Fibroblast of skin of right quadriceps (primary cell): ENCODE measurements at places on chromosomes 12 and 14.

GRCh38 chr12:120961604-120962531, 16.5 kb upstream of the HNF1A start:
- DNase-seq: no peak

- DNase-seq: no peak
Observed at GRCh38 chr12:123135688-123136087, 15.2 kb downstream of the PITPNM2 start.

DNA sequence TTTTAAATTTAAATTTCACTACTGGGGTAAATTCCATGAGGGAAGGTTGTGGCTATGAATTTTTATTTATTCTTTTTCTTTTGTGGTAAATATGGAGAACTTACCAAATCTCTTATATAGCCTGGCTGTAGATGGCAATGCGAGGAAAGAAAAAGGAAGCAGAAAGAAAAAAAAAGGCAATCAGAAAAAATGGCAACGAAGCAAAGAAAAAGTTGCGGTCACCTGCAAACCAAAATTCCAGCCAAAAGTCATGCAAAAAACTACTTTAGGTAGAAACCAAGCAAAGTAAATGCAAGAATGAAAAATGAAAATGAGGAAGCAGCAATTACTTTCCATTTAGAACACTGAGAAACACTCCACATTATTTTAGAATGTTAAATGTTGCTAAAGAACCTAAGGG, 69.5 kb upstream of the GNPNAT1 start:
- DNase-seq: no peak

- no peak for DNase-seq
Observed at GRCh38 chr14:97177635-97178034, 380.5 kb downstream of the VRK1 start.

DNA sequence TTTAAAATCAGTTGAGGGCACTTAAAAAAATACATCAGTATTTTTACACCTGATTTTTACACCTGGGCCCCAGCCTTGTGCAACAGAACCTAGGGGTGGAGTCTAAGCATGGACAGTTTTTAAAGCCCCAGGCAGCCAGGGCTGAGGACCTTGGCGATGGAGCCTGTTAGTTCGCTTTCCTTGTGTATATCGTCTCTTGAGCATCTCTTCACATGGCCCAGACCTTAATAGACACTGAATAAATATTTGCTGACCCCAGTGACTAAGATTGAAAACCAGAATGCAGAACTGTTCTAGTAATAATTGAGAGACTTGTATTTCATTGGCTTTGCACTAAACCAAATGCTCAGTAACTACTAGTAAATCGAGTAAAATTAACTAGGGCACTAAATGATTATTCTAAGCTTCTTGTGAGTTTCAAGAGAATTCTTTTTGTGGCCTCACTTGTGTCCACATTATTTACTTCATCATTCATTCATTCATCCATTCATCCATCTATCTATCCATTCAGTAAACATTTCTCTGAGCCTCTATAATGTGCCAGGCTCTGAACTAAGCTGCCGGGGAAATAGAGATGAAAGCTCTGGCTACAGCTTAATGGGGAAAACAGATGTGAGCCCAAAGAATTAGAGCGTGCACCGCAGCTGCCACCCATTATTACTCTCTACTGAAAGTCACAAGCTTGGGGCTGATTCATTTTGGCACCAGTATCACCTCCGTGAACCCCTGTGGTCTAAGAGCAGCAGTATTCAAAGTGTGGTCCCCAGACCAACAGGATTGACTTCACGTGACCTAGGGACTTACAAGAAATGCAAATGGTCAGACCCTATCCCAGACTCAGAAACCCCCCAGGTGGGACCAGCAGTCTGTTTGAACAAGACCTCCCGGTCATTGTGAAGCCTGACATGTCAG, 30.7 kb upstream of the BCL7A start:
- peak; percentile 34 for DNase-seq

DNA sequence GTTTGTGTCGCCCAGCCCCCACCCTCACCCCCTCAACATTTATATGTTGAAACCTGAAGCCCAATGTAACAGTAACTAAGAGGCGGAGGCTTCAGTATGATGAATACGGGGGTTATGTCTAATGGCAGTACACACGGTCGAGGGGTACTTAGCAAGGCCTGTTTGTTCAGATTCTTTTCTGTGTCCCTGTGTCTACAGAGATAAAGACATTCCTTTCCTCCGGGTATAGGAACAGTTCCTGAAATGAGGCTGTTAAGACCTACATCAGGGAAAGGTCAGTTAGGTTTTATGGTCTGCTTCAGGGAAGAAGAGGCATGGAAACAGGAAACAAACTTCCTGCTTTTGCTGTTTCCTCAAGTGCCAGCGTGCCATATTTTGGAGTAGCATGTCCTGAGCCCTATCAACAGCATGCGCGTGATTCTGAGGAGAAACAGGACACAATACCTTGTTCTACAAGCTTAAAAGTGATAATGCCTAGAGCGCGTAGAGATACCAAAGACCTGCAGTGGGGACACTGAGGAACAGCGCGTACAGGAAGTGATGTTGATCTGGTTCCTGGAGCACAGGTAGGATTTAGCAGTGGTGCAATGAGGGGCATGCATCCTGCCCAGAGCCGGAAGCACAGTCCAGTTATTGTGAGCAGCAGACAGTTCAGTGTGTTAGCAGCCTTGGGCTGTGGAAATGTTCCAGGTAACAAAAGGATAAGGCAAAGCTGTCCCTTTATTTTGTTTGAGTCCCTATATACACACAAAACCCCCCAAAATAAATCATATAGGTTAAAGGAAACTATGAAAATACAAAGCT, 47.2 kb downstream of the FGD4 start:
- DNase-seq: no peak

- no peak for DNase-seq
Observed at GRCh38 chr12:122035292-122035691, 13.6 kb downstream of the BCL7A start.

GRCh38 chr12:110686294-110686903, 2.5 kb downstream of the HVCN1 start:
- DNase-seq: no peak

- no peak for DNase-seq
Observed at GRCh38 chr14:93735206-93735605, 53.1 kb downstream of the PRIMA1 start.

- peak; percentile 28 for DNase-seq
Observed at GRCh38 chr12:2194060-2194459, 141.3 kb downstream of the CACNA1C start.

DNA sequence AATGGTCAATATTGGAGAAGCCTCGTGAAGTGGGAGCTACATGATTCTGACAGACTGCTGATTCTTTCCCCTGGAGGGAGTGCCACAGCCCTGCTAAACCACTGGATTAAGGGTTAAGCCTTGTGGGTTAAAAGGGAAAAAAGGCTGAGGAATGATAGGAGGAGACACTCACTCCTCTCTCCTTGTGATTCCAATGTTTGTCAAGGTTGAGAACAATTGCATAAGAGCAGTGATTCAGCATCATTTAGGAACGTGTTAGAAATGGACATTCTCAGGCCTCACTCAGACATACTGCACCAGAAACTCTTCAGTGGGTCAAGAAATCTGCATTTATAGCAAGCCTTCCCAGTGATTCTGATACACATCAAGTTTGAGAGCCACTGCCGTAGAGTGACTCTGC, 87.8 kb upstream of the GZMB start:
- DNase-seq: no peak

DNA sequence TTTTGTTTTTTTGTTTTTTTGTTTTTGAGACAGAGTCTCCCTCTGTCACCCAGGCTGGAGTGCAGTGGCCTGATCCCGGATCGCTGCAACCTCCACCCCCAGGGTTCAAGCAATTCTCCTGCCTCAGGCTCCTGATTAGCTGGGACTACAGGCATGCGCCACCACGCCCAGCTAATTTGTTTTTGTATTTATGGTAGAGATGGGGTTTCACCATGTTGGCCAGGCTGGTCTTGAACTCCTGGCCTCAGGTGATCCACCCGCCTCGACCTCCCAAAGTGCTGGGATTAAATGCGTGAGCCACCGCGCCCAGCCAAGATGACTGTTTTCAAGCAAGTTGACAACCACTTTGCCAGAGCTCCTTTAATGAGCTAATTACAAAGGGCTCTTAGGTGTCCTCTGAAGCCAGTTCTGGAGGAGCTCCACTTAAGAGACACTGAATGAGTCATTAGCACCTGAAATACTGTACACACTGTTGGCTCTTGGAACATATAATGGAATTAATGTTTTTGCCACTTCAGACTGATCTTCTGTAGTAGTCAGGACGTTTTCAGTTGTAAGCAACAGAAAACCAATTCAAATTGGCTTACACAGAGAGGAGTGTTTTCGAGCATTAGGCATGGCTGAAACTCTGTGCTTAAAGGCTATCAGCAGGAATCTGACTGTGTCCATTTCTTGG, 55.4 kb upstream of the MED13L start:
- no peak for DNase-seq

DNA sequence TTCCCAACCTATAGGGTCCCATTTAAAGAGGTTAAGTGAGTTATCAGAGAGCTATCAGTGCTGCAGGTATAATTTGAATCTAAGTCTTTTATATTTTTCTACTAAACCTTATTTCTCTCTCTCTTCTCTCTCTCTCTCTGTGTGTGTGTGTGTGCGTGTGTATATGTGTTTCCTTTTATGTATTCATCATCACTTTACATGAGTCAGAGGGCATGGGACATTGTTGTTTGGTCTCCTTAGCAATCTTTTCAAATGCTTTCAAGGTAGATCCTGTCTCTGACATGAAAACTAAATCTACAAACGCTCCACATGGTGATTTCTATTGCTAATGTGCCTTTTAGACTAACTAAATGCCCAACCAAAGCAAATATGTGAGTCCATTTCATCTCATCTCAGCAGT, 459.7 kb downstream of the BTG1 start:
- peak; percentile 9 for DNase-seq

GRCh38 chr12:48489012-48489411, 6.7 kb downstream of the C12orf54 start:
- peak; percentile 35 for DNase-seq

GRCh38 chr12:143964-144649, 69.8 kb downstream of the SLC6A12 start:
- DNase-seq: peak; percentile 78

DNA sequence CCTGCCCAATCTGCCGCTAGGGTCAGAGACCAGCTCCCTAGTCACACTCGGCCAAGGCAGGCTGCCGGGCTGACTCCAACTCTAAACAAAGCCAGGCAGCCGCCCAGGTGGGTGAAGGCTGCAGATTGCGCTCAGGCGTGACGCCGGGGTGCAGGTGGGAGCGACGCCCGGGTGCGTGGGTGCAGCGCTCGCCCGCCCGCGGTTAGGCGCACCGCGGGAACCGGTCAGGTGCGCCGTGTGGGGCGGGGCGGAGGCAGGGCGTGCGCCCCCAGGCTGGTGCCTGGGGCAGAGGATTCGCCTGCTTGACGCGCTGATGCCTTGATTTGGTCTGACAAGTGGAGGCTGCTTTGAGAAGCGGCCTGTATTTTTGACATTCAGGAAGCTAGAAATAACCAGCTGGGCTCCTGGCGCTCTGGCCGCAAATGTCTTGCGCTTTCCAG, 126.7 kb upstream of the HIF1A start:
- no peak for DNase-seq

- no peak for DNase-seq
Observed at GRCh38 chr14:99063620-99064225, 208.3 kb downstream of the BCL11B start.

DNA sequence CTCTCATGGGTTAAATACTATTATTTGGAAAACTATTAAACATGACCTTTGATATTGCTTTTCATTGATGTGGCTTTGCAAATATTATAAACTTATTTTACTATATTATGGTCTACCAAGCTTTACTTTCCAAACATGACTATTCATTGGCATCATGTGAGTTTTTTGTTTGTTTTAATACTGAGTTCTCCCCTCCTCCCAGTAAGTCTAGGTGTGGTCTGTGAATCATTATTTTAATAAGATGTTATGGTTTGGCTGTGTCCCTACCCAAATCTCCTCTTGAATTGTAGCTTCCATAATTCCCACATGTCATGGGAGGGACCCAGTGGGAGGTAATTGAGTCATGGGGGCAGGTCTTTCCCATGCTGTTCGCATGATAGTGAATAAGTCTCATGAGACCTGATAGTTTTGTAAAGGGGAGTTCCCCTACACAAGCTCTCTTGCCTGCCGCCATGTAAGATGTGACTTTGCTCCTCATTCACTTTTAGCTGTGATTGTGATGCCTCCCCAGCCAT, 80.0 kb downstream of the BORCS5 start:
- DNase-seq: no peak
